ENCODE measurements at places on chromosomes 3 and 15.
A peak's percentile ranks its signal among the peaks of the same experiment; 100 is the strongest.

DNA sequence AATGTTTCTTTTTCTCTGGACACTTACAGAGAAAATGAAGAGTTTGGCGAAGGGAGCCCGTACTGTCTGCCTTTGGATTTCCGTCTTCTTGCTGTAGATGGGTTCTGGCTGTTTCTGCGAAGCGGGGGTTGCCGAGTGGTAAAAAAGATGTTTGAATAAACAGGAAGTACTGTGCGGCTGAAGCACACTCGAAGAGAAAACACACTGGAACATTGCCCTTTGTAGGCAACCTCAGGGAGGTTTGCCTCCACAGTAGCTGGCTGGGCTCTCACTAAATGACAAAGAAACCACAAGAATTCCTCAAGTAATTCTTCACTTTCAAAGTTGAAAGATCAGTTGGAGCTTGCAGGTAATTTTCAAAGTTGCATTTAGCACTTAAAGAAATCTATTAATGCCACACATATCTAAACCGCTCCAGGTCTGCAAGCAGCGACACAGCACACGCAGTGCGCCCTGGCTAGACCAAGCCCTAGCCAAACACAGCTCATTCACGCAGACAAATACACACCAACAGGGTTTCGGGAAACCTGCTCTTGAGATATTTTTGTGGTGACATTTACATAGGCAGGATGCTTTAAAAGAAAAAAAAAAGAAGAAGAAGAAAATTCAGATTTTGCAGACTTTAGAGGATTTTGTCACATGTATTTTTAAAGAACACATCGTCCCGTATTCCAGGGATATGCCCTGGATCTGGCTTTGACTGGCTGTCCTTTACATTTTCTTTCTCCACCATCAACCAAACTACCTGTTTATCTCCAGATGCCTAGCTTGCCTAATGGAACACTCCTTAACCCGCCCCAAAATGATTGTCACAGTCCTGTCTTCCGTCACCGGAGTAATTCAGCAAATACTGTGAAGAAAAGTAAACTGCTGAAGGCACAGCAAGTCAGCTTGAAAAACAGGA, 452.8 kb downstream of the FOXP1 start:
- peak; percentile 62 for DNase-seq

GRCh38 chr3:170563712-170564423, 22.0 kb downstream of the SLC7A14 start:
- DNase-seq = peak; percentile 37

DNA sequence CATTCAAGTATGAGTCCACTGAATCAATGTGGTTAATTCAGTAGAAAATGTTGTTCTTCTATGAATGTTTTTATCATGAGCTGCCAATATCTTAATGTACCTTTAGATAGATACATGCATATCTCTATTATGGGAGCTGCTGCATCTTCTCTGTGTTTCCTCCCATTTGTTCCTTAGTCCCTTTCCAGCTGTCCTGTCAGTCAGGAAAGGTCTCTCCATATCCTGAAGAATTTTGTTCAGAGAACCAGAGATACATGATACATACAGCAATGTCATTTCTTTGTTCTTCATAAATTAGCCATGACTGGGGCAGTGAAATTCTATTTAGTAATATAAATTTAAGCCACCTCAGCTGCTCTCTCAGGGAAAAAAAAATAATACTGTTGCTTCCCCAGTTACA, 103.7 kb downstream of the P3H2 start:
- DNase-seq = no peak

- no peak for DNase-seq
Measured at GRCh38 chr15:63922261-63922904, 88.6 kb upstream of the HERC1 start.

DNA sequence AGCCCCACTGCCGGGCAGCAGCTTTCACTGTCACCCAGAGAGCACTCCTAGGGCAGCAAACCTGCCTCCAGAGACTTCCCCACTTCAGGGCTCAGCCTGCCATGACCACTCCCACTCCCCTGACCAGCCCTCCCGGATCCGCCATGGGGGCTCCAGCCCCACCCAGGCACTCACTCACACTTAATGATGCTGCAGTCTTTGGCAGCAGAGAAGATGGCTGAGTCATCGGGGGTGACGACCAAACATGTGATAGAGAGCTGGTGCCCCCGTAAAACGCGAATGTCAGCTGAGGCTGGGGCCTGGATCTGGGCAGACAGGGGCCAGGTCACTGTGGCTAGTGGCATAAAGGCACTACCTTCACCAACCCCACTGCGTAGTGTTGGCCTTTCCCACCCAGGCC, 4.7 kb downstream of the RRP9 start:
- DNase-seq = no peak

GRCh38 chr3:146130881-146131371, 30.1 kb downstream of the PLOD2 start:
- DNase-seq = no peak

- DNase-seq = no peak
Measured at GRCh38 chr15:31269816-31270575, 56.6 kb upstream of the KLF13 start.

DNA sequence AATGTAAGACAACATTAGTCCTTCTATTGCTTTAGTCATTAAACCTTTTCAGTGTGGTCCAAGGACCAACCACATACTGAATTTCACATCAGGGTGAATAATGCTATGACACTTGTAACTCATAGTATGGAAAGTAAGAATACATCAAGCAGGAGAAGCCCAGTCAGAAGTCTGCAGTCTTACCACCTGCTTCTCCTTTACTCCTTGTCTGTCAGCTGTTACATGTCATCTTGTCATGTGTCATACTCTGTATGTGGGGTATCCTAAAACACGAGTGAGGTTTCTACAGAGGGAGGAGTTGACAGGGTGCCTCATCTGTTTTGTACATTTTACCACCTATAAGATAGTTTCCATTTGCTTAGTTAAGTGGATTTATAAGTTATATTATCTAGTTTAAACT, 32.8 kb upstream of the EID1 start:
- DNase-seq = no peak

DNA sequence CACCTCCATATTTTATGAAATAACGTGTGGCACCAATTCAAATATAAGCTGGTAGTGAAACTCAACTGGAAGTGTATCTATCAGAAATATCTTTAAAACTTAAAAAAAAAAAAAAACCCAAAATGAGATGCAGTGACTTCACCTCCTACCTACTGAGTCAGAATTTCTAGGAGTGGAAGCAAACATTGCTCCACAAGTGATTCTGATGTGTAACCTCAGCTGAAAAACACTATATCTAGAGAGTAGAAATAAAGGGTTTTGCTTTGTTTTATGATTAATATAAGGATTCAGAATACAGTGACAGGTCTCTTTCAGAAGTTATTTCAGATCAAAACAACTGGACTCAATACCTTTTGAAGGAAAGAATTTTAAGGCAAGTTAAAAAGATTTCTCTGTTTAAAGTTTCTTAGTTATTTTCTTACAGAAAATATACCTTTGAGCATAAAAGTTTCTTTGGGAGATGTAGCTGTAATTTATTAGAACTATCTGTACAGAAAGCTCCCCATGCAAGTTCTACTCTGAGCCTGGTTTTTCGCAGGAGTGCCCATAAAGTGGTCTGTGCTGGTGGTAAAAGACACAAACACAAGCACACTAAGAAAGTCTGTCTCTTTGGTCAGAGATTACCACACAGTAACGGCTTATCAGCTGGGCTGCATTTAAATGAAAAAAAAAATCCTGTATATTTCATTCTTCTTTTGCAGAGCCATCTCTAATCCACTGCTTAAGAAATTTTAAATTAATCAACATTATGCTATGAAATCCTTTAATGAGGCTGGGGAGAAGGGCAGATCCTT, 59.9 kb upstream of the PPIB start:
- no peak for DNase-seq

- peak; percentile 45 for DNase-seq
Measured at GRCh38 chr3:11803977-11804892, 42.5 kb downstream of the TAMM41 start.

- DNase-seq = no peak
Measured at GRCh38 chr3:173287361-173287760, 110.2 kb upstream of the NLGN1 start.

GRCh38 chr3:114392831-114393230, 99.0 kb downstream of the TIGIT start:
- DNase-seq = no peak

DNA sequence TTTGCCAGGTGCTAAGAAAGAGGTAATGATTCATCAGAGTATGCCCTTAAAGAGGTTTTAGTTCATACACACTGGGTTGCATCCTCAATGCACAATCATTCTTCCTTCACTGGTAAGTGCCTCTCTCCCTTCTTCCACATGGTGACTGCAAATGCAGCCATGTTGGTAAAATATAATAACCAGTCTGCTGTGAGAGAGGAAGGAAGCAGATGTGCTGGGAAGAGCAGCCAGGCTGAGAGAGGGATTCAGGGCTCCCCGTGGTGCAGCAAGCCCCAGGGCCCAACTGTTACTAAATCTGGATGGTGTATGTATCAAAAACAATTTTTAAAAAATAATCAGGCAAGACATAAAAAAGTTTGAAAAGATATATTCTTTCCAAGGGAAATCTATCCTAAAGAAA, 498.1 kb downstream of the MAGI1 start:
- no peak for DNase-seq

GRCh38 chr3:184336547-184337398, 627 bp upstream of the FAM131A start:
- DNase-seq = peak; percentile 85

- DNase-seq = no peak
Measured at GRCh38 chr15:82856397-82857170, 47.2 kb downstream of the WHAMM start.

GRCh38 chr15:39801641-39802309, 19.1 kb upstream of the FSIP1 start:
- DNase-seq = no peak

DNA sequence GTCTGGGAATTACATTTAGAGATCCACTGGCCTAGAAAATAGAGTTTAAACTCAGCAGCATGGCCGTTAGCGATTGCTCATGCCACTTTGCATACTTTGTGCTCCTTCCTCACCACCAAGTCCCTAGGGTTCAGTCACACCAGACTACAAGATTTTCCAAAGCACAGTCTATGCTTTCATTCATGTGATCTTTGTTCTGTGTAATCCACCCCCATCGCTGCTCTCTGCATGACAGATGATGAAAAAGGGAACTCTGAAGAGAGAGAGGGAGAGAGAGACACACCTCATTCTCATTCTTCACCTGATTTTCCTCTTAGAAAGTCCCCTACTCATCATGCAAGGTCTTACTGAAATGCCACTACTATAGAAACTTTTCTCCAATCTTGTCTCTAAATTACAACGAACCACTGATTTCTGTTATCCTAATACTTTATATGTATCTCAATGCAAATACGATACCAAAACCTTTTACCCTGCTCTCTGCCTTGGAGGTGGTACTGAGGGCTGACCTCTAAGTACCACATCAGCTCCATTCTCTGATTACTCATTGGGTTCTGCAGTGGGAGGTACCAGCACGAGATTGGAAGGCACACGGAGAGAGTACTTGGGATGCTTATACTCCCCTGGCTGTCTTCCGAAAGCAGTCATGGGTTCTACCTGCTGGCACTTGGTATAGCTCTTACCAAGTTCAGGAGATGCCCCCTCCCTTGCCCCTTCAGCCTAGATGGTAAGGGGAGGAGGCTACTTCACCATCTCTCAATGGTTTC, 1.1 kb upstream of the PARP15 start:
- DNase-seq = no peak

GRCh38 chr3:25611193-25611592, 53.5 kb downstream of the TOP2B start:
- DNase-seq = no peak

GRCh38 chr3:178465260-178466180, 70.7 kb upstream of the KCNMB2 start:
- no peak for DNase-seq

DNA sequence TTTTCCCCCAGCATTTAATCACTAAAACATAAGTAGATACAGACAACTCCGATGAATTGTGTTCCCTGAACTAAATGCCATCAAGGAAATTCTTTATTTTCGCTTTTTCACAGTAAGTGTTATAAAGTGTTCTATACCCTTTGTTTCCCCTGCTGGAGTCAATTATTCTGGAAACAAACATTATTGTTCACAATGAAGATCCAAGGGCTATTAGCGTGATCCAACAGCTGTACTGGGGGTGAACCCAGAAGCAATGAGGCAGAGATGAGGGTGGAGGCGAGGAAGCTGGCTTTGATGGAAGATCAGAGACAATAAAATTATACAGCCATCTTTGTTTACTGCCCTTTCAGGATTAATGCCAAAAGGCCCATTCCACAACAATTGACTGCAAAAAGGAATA, 250.3 kb upstream of the IGF1R start:
- DNase-seq = no peak

GRCh38 chr3:126125781-126126251, 41.9 kb upstream of the SLC41A3 start:
- no peak for DNase-seq

- no peak for DNase-seq
Measured at GRCh38 chr15:87167055-87167454, 1087.4 kb downstream of the AGBL1 start.

- no peak for DNase-seq
Measured at GRCh38 chr3:168881804-168882203, 781.7 kb downstream of the MECOM start.

DNA sequence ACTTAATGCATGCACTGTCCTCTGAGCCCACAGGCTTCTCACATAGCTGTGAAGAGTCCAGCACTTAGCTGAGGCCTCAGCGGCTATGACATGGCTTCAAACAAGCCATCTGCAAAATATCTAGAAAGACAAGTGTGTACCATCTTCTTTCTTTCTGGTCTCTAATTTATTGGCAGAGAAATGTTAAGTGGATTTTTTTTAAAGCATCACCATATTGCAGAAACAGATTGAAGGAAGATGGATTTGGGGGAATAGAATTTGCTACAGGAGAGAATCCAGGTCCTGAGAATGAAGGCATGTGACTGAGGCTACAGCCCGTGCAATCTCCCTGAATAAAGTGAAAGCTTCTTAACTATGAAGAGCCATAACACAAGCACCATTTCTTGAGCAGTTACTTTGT, 567.3 kb downstream of the PDCD6IP start:
- no peak for DNase-seq

DNA sequence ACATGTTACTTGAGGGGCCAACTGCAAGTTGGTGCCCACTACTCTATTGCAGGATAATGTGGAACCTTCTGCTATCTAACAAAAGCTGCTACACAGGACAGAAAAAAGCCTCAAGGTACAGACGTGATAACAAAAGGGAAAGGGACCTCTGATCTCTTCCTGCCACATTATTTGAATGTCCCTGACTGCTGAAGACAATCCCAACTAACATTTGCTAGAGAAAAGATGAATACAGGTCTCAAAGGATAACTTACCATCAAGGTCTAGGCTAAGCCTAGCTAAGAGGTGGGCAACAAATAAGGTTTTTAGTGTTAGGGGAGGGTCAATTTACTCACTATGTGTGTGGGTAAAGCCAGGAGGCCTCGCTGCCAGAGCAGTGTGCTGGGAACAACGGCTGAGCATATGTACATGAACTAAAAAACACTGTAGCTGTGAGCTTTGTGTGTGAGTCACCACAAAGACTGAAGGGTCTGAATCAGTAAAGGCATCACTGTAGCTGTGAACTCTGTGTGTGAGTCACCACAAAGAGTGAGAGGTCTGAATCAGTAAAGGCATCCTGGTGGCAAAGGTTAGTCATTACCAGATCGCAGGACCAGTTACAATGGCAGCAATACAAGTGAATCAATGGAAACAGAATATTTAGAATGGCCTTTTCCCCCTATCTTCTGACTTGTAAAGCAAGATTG, 111.7 kb downstream of the LMLN start:
- DNase-seq = no peak
